ENCODE measurements at places on chromosomes 2 and 18. TPM values are rescaled to one million over a fixed set of nuclear protein-coding genes. Genes with fewer than 3 reads are reported as not detected.

DNA sequence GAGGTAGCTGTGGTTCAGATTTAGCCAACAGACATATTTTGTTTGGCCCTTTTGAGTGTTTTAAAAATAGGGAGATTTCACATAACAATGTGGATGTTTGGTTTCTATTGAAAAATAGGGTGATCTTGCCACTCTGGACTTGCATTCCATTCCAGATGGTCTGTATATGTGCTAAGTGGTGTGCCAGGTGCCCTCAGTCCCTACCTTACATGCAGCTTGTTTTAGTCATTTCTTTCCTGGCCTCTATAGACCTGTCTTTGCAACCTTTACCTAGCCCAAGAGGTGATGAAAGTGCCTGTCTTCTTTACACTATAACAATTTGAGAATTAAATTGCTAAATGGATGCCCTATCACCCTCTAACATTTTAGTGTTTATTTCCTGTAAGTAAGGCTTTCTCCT is 11.1 kb downstream of the EML4 start:
- peaks cover 94% of the 10 kb centered on the region for H3K4me1 ChIP-seq
- no peak overlapping the region for H3K27ac ChIP-seq
- no peaks in the 10 kb centered on the region for H3K27me3 ChIP-seq

AQP12B gene
- total RNA-seq = not detected

UGP2 gene
- 77.6 TPM for total RNA-seq

- no peaks in the 10 kb centered on the region for H3K36me3 ChIP-seq
- H3K27me3 ChIP-seq = no peaks in the 10 kb centered on the region
- no peaks in the 10 kb centered on the region for H3K4me1 ChIP-seq
- no peak overlapping the region for H3K27ac ChIP-seq
- no peak overlapping the region for H3K4me3 ChIP-seq
These were observed 436.6 kb upstream of the NRP2 start for GRCh38 chr2:205245652-205246051.

- peaks cover 6% of the 10 kb centered on the region for H3K36me3 ChIP-seq
- peak overlapping the region; percentile 88 for H3K27ac ChIP-seq
- H3K4me3 ChIP-seq = peak overlapping the region; percentile 65
- no peaks in the 10 kb centered on the region for H3K27me3 ChIP-seq
- peak; percentile 50 for DNase-seq
- H3K4me1 ChIP-seq = peaks cover 35% of the 10 kb centered on the region
These were observed 535 bp downstream of the ATG4B start for GRCh38 chr2:241637795-241638660.

- no peak overlapping the region for H3K4me3 ChIP-seq
- no peaks in the 10 kb centered on the region for H3K36me3 ChIP-seq
- H3K4me1 ChIP-seq = no peaks in the 10 kb centered on the region
These were observed 32.2 kb downstream of the GPR39 start for GRCh38 chr2:132448771-132449170.

DNA sequence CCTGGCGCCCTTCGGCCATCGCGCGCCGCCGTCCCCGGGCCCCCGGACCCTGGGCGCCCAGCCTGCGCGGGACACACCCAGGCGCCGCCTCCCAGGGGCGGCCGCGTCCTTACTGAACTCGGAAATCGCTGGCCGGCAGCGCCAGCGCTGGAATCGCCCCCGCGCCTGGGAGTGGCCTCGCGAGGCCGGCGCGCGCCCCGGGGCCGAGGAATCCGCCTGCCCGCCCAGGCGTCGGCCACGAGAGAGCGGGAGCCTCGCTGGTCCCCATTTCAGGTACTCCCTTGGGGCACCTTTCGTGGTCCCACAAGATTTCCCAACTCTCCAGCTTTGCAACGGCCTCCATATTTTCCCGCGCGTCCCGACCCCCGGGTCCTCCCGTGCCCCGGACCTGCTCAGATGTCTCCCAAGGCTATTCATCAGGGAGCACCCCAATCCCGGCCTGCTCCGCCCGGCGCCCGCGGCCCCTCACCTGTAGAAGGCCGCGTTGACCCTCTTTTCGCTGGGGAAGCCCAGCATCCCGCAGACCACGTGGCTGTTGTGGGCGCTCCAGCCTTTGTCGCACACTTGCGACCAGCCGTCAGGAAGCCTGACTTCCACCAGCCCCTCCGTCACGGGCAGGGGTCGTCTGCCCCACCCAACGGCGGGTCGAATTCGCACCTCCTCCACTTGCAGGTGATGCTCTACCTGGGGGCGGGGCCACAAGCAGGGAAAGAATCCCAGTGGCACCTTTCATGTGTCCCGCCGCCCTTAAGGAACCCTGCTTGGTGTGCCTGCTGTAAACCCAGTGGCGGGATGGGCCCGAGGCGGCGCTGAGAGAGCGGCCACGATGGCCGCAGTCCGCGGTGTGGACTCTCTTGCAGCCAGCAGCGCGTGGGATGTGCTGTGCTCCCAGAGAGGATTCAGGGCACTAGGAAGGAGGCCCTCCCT is 4.6 kb downstream of the LOXL3 start:
- H3K4me3 ChIP-seq = no peak overlapping the region
- DNase-seq = no peak
- H3K36me3 ChIP-seq = no peaks in the 10 kb centered on the region
- H3K27me3 ChIP-seq = peaks cover 30% of the 10 kb centered on the region
- no peak overlapping the region for H3K27ac ChIP-seq
- peaks cover 20% of the 10 kb centered on the region for H3K4me1 ChIP-seq

DNA sequence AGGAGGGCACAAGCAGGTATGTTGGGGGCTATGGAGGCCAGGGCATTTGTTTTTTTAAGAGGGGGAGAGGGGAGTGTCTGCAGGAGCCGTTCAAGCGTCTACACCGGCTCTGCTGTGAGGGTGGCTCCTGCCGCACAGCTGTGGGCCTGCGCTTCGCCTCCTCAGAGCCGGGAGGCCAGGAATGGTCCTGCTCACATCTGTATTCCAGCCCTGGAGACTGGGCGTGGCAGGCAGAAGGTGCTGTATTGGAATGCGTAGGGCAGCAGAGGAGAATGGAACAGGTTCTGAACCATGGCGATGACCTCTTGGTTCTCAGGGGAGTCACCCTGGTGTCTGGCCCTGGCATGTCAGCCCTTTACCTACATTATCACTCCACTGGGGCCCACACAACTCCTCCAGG is 26.8 kb upstream of the INHBB start:
- no peak overlapping the region for H3K27ac ChIP-seq
- no peaks in the 10 kb centered on the region for H3K27me3 ChIP-seq
- peaks cover 6% of the 10 kb centered on the region for H3K4me1 ChIP-seq

DNA sequence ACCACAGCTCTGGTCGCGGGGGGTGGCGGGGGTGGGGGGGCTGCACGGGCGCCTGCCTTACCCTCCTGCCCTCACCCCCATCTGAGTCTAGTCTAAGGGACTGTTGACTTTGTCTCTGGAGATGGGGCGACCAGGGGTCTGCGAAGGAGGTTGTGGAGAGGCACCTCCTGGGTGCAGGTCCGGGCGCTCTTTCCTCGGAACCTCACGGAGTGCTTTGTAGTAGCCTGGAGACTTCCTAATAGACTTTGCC is 141.3 kb downstream of the MEIS1 start:
- H3K36me3 ChIP-seq = no peaks in the 10 kb centered on the region
- no peak for DNase-seq
- H3K4me3 ChIP-seq = no peak overlapping the region
- H3K27ac ChIP-seq = no peak overlapping the region
- H3K27me3 ChIP-seq = peaks cover 22% of the 10 kb centered on the region

IL36G gene
- not detected for total RNA-seq

GRCh38 chr2:85539361-85540132 is 579 bp downstream of the MAT2A start:
- peak overlapping the region; percentile 98 for H3K4me3 ChIP-seq
- peak overlapping the region; percentile 83 for H3K27ac ChIP-seq
- H3K36me3 ChIP-seq = peaks cover 26% of the 10 kb centered on the region
- peak; percentile 76 for DNase-seq

GRCh38 chr2:23691565-23691964 is 235.4 kb downstream of the ATAD2B start:
- no peak for DNase-seq
- H3K36me3 ChIP-seq = no peaks in the 10 kb centered on the region
- H3K4me1 ChIP-seq = no peaks in the 10 kb centered on the region

PROKR1 gene
- not detected for total RNA-seq

PRLH gene
- not detected for total RNA-seq

- H3K27ac ChIP-seq = no peak overlapping the region
- H3K4me3 ChIP-seq = no peak overlapping the region
- H3K27me3 ChIP-seq = no peaks in the 10 kb centered on the region
- no peaks in the 10 kb centered on the region for H3K4me1 ChIP-seq
- no peak for DNase-seq
- H3K36me3 ChIP-seq = no peaks in the 10 kb centered on the region
These were observed 47.5 kb downstream of the GAREM1 start for GRCh38 chr18:32422978-32423740.

DNA sequence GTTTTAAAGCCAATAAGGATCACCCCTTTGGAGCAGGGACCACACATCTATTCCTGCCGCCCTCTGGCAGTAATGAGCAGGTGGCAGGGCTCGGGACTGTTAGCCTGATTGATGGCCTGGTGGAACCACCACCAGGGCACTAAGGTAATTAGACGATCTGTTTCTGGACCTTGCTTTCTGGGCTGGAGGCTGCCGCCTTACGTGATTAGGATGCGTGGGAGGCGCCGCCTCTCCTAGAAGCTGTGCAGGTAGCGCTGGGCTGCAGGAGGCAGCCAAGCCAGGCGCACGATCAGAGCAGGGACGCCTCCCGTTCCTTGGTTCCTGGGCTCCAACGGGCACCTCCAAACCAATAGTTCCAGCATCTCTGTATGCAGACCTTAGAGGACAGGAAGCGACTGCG is 242.6 kb upstream of the RAB12 start:
- no peaks in the 10 kb centered on the region for H3K27me3 ChIP-seq
- no peaks in the 10 kb centered on the region for H3K36me3 ChIP-seq
- H3K4me3 ChIP-seq = no peak overlapping the region
- no peaks in the 10 kb centered on the region for H3K4me1 ChIP-seq

MAP3K19 gene
- total RNA-seq = not detected

GRCh38 chr18:62767321-62767720 is 52.0 kb downstream of the PHLPP1 start:
- H3K4me1 ChIP-seq = peaks cover 10% of the 10 kb centered on the region
- H3K4me3 ChIP-seq = no peak overlapping the region

- no peak for DNase-seq
- H3K4me1 ChIP-seq = no peaks in the 10 kb centered on the region
- H3K27ac ChIP-seq = no peak overlapping the region
- peaks cover 8% of the 10 kb centered on the region for H3K27me3 ChIP-seq
- no peaks in the 10 kb centered on the region for H3K36me3 ChIP-seq
These were observed 104.2 kb upstream of the ODC1 start for GRCh38 chr2:10552220-10552870.

SULT1C3 gene
- total RNA-seq = not detected

DNA sequence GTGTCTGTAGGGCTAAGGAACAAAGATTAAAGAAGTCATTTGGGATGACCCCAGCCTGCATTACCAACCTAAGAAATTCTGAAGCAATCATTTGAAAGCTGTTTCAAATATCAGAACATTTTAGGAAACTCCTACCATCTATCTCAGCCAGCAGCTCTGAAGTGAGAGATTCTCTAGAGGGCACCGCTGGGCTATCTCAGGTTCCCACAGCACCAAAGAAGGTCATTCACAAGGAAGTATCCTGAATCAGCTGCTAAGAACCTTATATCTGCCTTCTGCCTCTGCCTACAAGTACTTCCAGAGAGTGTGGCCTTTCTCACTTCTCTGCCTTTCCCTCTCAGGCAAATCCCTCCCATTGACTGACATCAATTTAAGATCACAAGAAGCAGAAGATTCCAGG is 13.4 kb upstream of the EVA1A start:
- H3K4me1 ChIP-seq = no peaks in the 10 kb centered on the region
- H3K4me3 ChIP-seq = no peak overlapping the region
- no peak for DNase-seq
- H3K36me3 ChIP-seq = no peaks in the 10 kb centered on the region

DNA sequence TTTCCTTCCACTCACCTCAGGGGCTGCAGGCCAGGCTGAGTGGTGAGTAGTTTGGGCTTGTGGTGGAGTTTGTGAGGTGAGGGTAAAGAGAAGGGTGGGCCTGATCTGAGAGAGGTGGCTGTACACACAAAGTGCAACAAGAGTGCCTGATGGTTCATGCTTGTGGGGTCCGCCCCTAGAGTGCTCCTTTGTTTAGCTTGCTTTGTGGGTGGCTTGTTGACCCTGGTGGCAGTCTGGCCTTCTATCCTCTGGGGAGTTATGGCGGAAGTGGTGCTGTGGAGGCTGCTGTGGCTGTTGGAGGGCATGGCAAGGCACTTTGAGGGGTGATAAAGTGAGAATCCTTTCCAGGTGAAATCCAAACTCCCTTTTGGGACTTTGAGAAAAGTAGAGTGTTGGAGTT is 10.6 kb downstream of the UBE2F start:
- no peak for DNase-seq
- H3K4me3 ChIP-seq = no peak overlapping the region
- no peaks in the 10 kb centered on the region for H3K27me3 ChIP-seq
- H3K4me1 ChIP-seq = peaks cover 35% of the 10 kb centered on the region

ACP1 gene
- total RNA-seq = 90.1 TPM

RSAD2 gene
- total RNA-seq = 4.9 TPM

DNA sequence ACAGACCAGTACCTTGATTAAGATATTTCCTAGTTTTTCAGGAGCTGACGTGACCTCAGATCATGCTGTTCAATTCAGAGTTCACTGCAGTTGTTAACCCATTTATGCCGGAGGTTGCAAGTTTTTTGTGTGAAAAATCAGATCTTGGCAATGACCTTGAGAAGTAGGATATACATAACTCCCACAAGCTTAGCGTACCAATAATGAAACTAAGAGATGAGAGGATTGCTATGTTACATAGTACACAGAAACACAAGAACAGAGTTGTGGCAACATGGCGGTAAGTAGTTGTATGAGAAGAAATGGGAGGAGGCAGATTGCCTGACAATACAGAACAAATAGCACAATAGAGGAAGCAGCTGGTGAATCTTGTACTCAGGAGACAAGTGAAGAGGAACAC is 39.1 kb downstream of the PPIG start:
- H3K27ac ChIP-seq = no peak overlapping the region

DNA sequence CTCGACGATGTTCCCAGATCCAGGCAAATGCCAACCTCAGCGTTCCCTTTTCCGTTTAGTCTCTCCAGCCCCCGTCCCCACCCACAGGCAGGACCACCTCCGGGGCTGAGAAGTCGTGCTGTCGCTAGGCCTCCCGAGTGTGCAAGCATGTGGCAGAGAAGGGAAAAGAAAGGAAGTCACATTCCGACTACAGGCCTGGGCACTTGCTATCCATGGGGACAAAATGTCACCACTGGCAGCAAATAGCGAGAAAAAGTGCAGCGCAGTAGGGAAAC is 420 bp downstream of the PIGN start:
- H3K27ac ChIP-seq = peak overlapping the region; percentile 79
- DNase-seq = no peak
- no peaks in the 10 kb centered on the region for H3K27me3 ChIP-seq
- H3K36me3 ChIP-seq = no peaks in the 10 kb centered on the region
- H3K4me3 ChIP-seq = peak overlapping the region; percentile 100
- peaks cover 51% of the 10 kb centered on the region for H3K4me1 ChIP-seq

DNA sequence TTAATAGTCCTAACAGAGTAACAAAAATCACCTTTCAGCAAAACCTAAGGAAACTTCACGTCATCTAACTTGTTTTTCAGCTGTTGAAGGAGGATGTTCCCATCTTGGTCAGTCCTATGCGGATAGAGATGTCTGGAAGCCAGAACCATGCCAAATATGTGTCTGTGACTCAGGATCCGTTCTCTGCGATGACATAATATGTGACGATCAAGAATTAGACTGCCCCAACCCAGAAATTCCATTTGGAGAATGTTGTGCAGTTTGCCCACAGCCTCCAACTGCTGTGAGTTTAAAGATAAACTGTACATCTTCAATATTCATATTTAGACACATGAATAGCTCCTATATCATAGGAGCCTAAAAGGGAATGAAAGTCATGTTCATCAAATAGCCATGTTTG is 10.5 kb downstream of the COL3A1 start:
- no peaks in the 10 kb centered on the region for H3K27me3 ChIP-seq
- no peaks in the 10 kb centered on the region for H3K36me3 ChIP-seq
- H3K27ac ChIP-seq = no peak overlapping the region
- DNase-seq = no peak
- no peak overlapping the region for H3K4me3 ChIP-seq
- H3K4me1 ChIP-seq = no peaks in the 10 kb centered on the region

Data from CD4-positive, alpha-beta memory T cell (primary cell).